ENCODE measurements at places on chromosomes 16 and 17. TPM values are rescaled to one million over a fixed set of nuclear protein-coding genes. Genes with fewer than 3 reads are reported as not detected.

GRCh38 chr16:68448360-68448970 lies at the start of gene SMPD3:
Gene SMPD3, minus strand, starts transcription at chr16:68448508. Its CDS starts 76,327 bp downstream, at chr16:68372181.
- no peak within 1 kb of the TSS for H3K27ac ChIP-seq
- DNase-seq: peak; percentile 99
- H3K4me1 ChIP-seq: peaks cover 37% of the 10 kb centered on the region
- no peaks in the 10 kb centered on the region for H3K27me3 ChIP-seq
- peak within 1 kb of the TSS; percentile 73 for H3K4me3 ChIP-seq
- H3K36me3 ChIP-seq: no peaks in the 10 kb centered on the region

GRCh38 chr17:75084039-75084660 lies 3.6 kb upstream of the SLC16A5 start:
- no peaks in the 10 kb centered on the region for H3K27me3 ChIP-seq
- H3K4me3 ChIP-seq: no peak overlapping the region
- H3K27ac ChIP-seq: no peak overlapping the region
- no peaks in the 10 kb centered on the region for H3K36me3 ChIP-seq
- no peak for DNase-seq

GRCh38 chr17:40697297-40697696 lies 6.3 kb downstream of the KRT24 start:
- no peaks in the 10 kb centered on the region for H3K36me3 ChIP-seq
- peaks cover 70% of the 10 kb centered on the region for H3K27me3 ChIP-seq
- H3K4me3 ChIP-seq: no peak overlapping the region

DNA sequence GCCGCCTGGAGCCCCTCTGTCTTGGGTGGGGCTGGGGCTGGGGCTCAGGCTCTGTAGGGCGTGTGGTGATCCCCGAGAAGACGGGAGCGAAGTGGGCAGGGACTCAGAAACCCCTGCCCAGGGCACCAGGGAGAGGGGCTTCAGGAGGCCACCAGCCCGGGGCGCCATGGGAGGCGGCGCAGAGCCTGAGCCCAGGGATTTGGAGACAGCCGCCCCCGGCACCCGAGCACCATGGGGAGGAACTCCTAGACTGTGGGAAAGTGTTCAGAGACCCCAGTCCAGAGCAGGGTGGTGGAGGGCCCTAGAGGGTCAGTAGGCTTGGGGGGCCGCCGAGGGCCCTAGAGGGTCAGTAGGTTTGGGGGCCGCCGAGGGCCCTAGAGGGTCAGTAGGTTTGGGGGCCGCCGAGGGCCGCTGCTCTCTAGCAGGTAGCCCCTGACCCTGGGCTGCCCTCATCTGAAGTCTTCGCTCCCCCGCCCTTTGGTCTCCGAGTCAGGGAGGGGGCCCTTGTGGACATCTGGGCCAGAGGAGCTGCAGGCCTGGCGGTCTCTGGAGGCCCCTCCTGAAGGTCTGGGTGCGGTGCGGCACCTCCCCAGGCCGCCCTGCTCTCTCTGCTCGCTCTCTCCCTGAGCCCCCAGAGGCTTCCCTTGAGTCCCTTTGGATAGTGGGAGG lies 734 bp downstream of the ARHGDIG start:
- H3K4me3 ChIP-seq: no peak overlapping the region
- no peak overlapping the region for H3K27ac ChIP-seq
- no peaks in the 10 kb centered on the region for H3K36me3 ChIP-seq
- no peaks in the 10 kb centered on the region for H3K4me1 ChIP-seq
- no peak for DNase-seq

GRCh38 chr16:31087481-31087880 lies 1.3 kb downstream of the PRSS53 start:
- H3K4me1 ChIP-seq: peaks cover 23% of the 10 kb centered on the region
- H3K36me3 ChIP-seq: peaks cover 13% of the 10 kb centered on the region
- no peak for DNase-seq

- no peaks in the 10 kb centered on the region for H3K36me3 ChIP-seq
- H3K27ac ChIP-seq: no peak overlapping the region
- no peak overlapping the region for H3K4me3 ChIP-seq
- no peak for DNase-seq
- H3K4me1 ChIP-seq: no peaks in the 10 kb centered on the region
- H3K27me3 ChIP-seq: no peaks in the 10 kb centered on the region
Observed at GRCh38 chr17:73098919-73099318, 6.4 kb upstream of the SLC39A11 start.

- H3K27me3 ChIP-seq: peaks cover 31% of the 10 kb centered on the region
- H3K4me3 ChIP-seq: no peak overlapping the region
- no peaks in the 10 kb centered on the region for H3K4me1 ChIP-seq
- H3K36me3 ChIP-seq: no peaks in the 10 kb centered on the region
- peak; percentile 19 for DNase-seq
Observed at GRCh38 chr16:86430814-86431213, 79.5 kb upstream of the FOXF1 start.

DNA sequence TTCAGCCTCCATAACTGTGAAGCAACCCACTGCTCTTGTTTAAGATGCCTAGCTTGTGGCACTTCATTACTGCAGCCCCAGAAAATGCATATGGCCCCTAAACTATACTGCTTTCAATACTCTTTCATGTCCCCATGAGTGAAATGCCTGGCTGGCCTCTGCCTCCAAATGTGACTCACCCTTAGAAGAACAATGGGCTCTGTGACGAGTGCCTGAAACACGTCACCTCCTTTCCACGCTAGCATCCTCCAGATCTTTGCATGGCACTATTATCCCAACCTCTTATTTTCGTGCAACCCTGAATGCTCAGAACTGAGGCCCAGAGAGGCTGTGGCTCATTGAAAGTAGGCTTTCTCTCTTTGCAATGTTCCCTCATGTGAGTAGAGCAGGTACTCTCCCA lies 233.1 kb downstream of the CBLN1 start:
- H3K27me3 ChIP-seq: no peaks in the 10 kb centered on the region
- H3K36me3 ChIP-seq: no peaks in the 10 kb centered on the region
- no peak overlapping the region for H3K4me3 ChIP-seq
- no peaks in the 10 kb centered on the region for H3K4me1 ChIP-seq
- peak; percentile 32 for DNase-seq
- H3K27ac ChIP-seq: no peak overlapping the region

DNA sequence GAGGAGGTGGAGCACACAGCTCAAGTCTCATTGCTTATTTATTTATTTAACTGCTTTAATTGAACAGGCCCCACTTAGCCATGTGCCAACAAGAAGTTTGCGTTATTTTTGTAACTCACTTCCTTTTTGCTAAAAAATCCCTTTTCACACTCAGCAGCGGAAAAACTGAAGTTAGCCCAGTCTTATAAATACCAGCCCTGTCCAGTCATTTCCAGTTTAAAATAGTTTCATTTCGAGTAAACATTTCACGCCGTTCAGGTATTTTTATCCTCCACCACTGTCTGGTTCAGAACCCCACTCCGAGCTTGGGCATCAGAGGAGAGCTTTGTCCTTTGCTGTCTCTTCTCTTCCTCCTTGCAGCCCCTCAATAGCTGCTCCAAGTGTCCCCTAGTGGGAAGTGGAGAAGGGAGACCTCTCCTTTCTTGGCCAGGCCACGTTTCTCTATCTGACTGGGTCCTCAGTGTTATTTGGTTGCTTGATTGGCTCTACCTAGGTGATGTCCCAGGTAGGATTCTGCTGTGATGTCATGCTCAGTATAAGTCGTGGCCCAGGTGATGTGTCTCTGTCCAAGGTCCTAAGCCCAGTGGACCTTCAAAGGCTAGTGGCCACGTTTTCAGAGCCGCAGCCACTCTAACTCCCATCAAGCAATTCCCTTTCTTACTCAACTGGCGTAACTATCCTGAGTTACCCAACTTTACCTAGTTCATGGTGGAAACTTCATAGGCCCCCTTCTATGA lies 53.0 kb upstream of the GAS7 start:
- no peaks in the 10 kb centered on the region for H3K36me3 ChIP-seq
- H3K27ac ChIP-seq: no peak overlapping the region
- DNase-seq: no peak
- H3K4me1 ChIP-seq: 0 out of 2 replicates have a peak, but pooled peaks cover 6% of the 10 kb centered on the region
- 0 out of 2 replicates have a peak, but pooled peaks cover 7% of the 10 kb centered on the region for H3K27me3 ChIP-seq

- peak; percentile 80 for DNase-seq
- H3K27ac ChIP-seq: no peak overlapping the region
- no peaks in the 10 kb centered on the region for H3K27me3 ChIP-seq
- no peaks in the 10 kb centered on the region for H3K36me3 ChIP-seq
- H3K4me3 ChIP-seq: no peak overlapping the region
Observed at GRCh38 chr16:1054660-1055556, 17.6 kb upstream of the SSTR5 start.

- no peak for DNase-seq
- no peak overlapping the region for H3K4me3 ChIP-seq
- H3K27me3 ChIP-seq: peaks cover 16% of the 10 kb centered on the region
- H3K4me1 ChIP-seq: no peaks in the 10 kb centered on the region
- H3K36me3 ChIP-seq: no peaks in the 10 kb centered on the region
Observed at GRCh38 chr16:77327717-77328116, 107.1 kb downstream of the ADAMTS18 start.

Gene ABCA8
- 3.5 TPM for polyA plus RNA-seq

DNA sequence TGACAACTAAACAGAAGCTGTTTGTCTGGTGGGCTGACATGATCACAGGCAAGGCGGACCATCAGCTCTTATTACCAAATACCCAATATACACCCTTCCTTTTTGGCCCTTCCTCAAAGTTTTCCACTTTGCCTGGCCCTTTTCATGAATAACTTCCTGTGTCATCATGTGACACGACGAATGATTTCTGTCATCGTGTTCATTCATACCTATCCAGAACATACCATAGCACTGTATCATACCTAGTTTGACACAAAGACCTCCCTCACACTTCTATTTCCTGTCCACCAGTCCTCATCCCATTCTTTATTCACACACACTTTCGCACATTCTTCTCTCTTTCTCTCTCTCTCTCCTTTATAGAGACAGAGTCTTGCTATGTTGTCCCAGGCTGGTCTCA lies 131.8 kb downstream of the STX8 start:
- DNase-seq: no peak
- no peaks in the 10 kb centered on the region for H3K27me3 ChIP-seq
- H3K4me1 ChIP-seq: no peaks in the 10 kb centered on the region
- H3K4me3 ChIP-seq: no peak overlapping the region
- H3K36me3 ChIP-seq: no peaks in the 10 kb centered on the region

DNA sequence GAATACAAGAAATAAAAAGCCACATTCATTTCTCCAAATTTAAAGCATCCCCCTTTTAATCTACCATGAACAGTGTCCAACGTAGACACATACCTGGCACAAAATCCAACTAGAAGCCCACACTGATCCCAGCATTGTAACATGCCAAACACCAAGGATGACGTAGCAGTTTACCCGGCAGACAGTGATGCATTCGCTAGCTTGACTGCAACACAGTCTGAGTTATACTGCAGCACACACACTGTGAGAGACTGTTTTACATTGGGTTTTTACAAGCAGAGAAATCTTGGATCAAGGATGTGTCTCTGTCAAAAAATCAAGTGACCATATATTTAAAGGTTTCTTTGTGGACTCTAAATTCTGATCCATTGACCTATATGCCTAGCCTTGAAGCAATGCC lies 74.5 kb upstream of the C17orf78 start:
- H3K4me1 ChIP-seq: peaks cover 8% of the 10 kb centered on the region
- H3K27ac ChIP-seq: peak overlapping the region; percentile 21
- H3K36me3 ChIP-seq: no peaks in the 10 kb centered on the region
- no peak overlapping the region for H3K4me3 ChIP-seq
- no peaks in the 10 kb centered on the region for H3K27me3 ChIP-seq

DNA sequence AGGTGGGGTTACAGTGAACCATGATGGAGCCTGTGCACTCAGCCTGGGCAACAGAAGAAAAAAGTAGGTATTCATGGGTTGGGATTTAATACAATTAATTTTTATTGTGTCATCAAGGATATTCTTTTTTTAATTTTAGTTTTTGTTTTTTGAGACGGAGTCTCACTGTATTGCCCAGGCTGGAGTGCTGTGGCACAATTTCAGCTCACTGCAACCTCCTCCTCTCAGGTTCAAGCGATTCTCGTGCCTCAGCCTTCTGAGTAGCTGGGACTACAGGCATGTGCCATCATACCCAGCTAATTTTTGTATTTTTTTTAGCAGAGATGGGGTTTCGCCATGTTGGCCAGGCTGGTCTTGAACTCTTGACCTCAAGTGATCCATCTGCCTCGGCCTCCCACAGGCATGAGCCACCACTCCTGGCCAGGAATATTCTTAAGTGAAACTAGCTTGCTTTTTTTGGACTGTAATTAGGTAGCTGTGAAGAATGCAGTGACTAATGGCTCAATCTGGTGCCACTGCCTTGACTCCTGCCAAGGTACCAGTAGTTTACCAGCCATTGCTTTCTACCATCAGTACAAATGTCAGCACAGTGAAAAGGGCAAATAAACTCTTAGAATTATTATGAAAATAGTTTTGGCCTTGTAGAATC lies 4.8 kb downstream of the PPM1D start:
- H3K27ac ChIP-seq: peak overlapping the region; percentile 71
- H3K4me3 ChIP-seq: no peak overlapping the region
- no peaks in the 10 kb centered on the region for H3K27me3 ChIP-seq
- peaks cover 34% of the 10 kb centered on the region for H3K4me1 ChIP-seq
- DNase-seq: peak; percentile 89

DNA sequence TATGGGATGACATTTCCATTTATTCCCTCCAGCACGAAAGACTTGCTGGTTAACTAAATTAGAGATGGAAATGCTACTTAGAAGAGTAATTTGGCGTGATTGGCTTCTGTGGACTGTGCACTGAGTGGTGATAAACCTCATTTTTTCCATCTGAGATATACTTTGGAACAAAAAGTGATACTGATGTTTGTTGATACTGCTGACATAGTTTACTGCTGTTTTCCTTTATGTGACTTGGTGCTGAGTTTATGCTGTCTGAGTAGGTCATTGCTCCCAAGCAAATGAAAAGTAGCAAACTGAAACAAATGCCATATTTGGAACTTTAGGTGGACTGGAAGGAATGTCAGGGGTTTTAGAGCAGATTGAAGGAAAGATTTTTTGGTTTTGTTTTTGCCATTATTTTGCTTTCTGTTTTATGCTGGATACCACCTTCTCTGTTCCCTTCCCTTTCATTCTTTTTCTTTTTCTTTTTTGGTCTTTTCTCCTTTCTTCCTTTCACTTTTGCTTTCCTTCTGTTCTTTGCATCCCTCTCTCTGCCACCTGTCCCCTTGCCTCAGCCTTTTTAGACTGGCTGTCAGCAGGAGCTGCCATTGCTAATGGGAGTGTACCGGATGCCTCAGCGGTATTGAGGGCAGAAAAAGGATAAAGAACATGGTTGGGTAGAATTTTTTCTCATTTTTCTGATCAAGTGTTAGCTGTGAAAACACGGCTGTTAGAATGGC lies 41.8 kb downstream of the NUP93 start:
- DNase-seq: no peak
- peaks cover 9% of the 10 kb centered on the region for H3K4me1 ChIP-seq
- no peaks in the 10 kb centered on the region for H3K36me3 ChIP-seq
- H3K27ac ChIP-seq: no peak overlapping the region
- no peak overlapping the region for H3K4me3 ChIP-seq

- H3K27ac ChIP-seq: peak overlapping the region; percentile 56
- H3K27me3 ChIP-seq: no peaks in the 10 kb centered on the region
- H3K4me1 ChIP-seq: peaks cover 8% of the 10 kb centered on the region
- peak; percentile 86 for DNase-seq
- no peaks in the 10 kb centered on the region for H3K36me3 ChIP-seq
- no peak overlapping the region for H3K4me3 ChIP-seq
Observed at GRCh38 chr17:75861927-75862317, 6.8 kb upstream of the WBP2 start.

GRCh38 chr17:37859451-37859850 lies 64.8 kb upstream of the TBC1D3K start:
- H3K36me3 ChIP-seq: no peaks in the 10 kb centered on the region
- H3K4me3 ChIP-seq: no peak overlapping the region

Gene ZNF287
- 12.5 TPM for polyA plus RNA-seq

GRCh38 chr17:4551141-4551540 lies 4.0 kb downstream of the MYBBP1A start:
- H3K27me3 ChIP-seq: no peaks in the 10 kb centered on the region
- DNase-seq: peak; percentile 38
- no peak overlapping the region for H3K4me3 ChIP-seq
- no peak overlapping the region for H3K27ac ChIP-seq
- peaks cover 24% of the 10 kb centered on the region for H3K36me3 ChIP-seq
- H3K4me1 ChIP-seq: 0 out of 2 replicates have a peak, but pooled peaks cover 2% of the 10 kb centered on the region
